Esophagus squamous epithelium (tissue), 5 donors: ENCODE measurements at places on chromosomes 16 and 17.

- DNase-seq: no peak
Measured at GRCh38 chr17:64091116-64091515, 38.8 kb downstream of the ERN1 start.

DNA sequence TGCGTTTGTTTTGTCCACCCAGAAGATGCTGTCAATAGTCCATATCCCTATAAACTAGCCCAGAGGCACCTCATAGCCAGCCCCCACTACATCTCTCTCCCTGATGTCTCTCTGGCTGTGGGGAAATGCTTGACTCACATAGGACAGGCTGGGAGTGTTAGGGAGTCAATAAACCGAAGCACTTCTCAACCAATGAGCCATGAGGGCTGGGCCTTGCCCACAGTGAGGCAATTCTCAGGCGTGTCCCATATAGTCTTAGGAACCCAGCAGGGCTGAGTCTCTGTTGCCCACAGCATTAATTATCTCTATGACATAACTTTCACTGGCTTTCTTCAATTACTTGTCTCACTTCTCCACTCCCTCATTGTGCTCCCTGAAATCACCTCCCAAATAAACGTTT lies 387.3 kb upstream of the CDH11 start:
- DNase-seq: no peak

- no peak for DNase-seq
Measured at GRCh38 chr17:15319452-15320010, 21.9 kb downstream of the TEKT3 start.

DNA sequence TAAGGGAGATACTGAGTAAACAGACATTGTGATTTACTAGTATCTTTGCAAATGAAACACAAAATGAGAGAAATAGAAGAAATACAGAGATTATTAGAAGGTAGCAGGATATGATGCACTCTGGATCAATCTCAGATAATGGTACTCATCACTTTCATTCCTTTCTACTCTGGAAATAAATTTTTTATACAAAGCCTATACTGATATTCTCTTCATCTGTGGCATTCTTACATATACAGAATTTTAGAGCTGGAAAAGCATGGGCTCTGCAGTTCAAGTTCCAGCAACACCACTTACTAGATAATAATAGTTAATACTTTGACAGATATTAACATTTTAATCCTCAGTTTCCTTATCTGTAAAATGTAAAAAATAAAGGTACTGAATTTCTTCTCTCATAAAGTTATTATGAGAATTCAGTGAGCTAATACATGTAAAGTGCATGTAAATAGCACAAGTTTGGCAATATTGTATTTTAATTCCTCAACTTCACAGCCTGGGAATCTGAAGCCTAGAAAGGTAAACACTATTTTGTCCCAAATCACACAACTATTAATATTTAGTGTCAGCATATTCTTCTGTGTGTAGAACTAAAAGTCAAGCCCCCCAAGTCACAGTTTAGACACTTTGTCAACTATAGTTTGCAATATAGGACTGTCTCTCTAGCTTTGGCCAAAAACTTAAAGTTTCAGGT lies 6.5 kb downstream of the RNF43 start:
- no peak for DNase-seq

DNA sequence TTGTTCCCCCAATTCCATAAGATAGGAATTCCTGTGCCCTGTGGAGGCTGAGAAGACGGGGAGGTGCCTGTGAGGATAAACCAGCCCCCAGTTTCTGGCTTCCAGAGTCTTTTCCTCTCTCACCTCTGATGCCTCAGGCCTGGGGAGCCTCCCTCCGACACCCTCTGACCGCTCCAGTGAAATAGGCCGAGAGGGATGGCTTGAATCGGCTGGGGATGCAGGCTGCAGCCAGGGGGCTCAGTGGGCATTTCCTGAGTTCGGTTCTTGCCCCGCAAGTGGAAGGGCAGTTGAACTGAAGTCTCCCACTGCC lies 339.4 kb downstream of the SEC14L1 start:
- no peak for DNase-seq

GRCh38 chr16:16109453-16110110 lies 113.7 kb downstream of the ABCC6 start:
- no peak for DNase-seq

DNA sequence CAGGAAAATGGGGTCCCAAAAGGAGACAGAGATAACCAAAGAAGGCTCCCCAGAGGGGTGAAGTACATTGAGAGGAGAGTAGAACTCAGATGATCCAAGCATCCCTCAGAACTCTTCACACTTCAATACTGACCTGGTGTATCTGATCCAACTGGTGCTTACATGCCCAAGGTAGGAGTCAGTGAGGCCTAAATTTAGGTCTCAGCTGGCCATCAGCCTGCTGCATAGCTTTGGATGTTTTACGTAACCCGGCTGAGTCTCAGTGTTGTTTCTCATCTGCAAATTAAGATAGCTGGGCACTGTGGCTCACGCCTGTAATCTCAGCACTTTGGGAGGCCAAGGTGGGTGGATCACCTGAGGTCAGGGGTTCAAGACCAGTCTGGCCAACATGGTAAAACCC lies 11.6 kb upstream of the GOSR2 start:
- DNase-seq: no peak

DNA sequence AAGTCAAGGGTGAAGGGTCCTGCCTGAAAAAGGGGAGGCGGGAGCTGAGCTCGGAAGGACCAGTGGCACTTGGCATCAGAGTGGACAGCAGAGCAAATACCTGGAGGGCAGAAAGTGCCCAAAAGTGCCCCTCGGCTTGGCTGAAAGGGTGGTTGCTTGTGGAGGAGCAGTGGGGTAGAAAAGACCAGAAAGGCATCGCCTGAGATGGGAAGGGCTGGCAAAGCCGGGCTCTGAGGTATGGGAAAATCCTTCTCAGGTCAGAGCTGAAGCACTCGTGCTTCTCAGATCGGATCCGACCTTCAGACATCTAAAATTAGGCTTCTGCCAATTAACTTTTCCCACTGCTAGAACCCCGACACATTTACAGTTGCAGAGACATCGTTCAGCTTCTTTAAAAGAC lies 1.5 kb upstream of the RPL38 start:
- no peak for DNase-seq

DNA sequence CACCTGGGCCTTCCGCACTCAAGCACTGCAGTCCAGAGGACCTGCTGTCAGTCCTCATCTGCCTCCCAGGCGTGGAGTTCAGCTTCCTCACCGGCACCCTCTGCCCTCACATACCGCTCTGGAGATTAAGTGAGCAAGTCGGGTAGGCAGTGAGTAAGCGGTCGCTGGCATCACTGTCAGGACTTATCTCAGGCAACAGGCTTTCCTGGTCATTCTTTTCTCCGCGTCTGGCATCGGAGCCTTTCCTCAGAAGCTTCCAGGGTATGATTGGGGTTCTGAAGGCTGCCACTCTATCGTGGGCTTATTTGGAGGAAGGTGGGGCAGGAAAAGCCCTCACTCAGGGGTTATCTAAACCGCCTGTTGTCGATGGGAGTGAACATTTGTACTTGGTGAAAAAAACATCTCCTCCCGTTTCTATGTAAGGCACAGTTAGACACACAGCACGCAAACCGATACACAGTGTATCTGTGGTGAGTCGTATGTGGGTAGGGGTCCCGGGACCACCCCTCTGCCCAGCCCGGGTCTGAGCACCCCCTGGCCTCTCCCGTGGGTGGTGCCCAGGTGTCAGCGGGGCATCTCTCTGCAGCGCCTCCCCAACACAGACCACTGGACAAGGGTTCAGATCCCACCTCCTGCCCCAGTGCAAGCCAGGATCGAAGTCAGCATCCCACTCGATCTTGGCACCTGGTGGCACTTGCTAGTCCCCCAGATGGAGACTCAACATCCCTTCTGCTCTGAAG lies 92.5 kb upstream of the PLCG2 start:
- DNase-seq: no peak

- no peak for DNase-seq
Measured at GRCh38 chr16:68737730-68738629, 888 bp downstream of the CDH1 start.

DNA sequence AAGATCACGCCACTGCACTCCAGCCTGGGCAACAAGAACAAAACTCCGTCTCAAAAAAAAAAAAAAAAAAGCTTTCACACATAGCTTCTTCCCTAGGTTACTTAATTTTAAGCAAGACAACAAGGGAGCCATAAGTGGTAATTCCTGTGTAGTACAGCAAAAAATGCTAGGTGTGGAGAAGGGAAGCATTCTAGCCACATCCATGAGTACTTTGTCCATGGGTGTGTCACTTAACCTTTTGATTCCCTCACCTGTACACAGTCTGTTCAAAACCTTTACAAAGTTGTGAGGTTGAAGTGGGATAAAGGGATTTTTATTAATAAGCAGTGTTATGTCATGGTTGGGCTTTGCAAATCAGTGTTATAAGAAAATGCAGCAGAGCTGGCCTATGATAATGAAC lies 4.5 kb downstream of the NME2 start:
- no peak for DNase-seq

- DNase-seq: no peak
Measured at GRCh38 chr16:50289950-50290764, 23.8 kb downstream of the ADCY7 start.

DNA sequence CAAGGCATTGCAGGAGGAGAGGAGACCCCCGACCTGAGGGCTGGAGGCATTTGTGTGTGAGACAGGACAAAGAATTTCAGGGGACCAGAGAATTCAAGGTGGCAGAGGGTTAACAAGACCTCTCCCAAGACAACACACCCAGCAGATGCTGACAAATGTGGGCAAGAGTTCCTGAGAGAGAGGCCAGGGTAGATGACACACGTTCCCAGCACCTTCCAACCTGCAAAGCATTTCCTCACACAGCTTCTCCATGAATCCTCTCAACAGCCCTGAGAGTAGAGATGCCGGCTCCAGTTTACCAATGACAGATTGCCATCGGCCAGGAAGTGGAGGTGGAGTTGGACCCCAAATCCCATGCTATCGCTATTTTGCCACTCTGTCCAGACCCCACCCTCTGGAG lies 25.0 kb downstream of the WNT3 start:
- no peak for DNase-seq

GRCh38 chr16:86546638-86547013 lies 8.4 kb downstream of the MTHFSD start:
- no peak for DNase-seq

- no peak for DNase-seq
Measured at GRCh38 chr16:27723711-27724481, 174.0 kb downstream of the KATNIP start.

GRCh38 chr17:30450125-30451027 lies 26.8 kb upstream of the GOSR1 start:
- DNase-seq: no peak

- no peak for DNase-seq
Measured at GRCh38 chr16:66616592-66616991, 12.1 kb downstream of the CMTM3 start.

DNA sequence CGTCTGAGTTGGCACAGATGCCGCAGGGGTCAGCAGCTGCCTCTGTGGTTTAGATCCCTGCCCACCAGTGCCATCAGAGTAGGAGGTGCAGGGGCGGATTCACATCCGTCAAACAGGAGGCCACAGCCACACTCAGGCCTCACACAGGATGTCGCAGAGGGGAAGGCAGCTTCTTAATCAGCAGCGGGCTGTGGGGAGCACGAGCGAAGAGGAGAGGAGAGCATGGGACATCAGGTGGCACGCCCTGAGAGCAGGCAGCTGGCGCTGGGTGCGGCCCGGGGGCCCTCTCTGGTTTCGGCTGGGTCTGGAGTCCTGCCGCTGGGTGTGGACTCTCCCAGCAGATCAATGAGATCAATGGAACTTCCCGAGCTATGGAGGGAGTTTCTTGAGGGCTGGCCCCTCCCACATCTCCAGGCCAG lies 9.6 kb downstream of the LLGL2 start:
- no peak for DNase-seq

- DNase-seq: no peak
Measured at GRCh38 chr17:51128076-51128475, 7.4 kb upstream of the SPAG9 start.

GRCh38 chr16:21158208-21159110 lies at the start of gene LDAF1:
Gene LDAF1 (plus strand): TSS chr16:21158674. CDS start chr16:21161183, 2,509 bp downstream.
- DNase-seq: peak; percentile 11

DNA sequence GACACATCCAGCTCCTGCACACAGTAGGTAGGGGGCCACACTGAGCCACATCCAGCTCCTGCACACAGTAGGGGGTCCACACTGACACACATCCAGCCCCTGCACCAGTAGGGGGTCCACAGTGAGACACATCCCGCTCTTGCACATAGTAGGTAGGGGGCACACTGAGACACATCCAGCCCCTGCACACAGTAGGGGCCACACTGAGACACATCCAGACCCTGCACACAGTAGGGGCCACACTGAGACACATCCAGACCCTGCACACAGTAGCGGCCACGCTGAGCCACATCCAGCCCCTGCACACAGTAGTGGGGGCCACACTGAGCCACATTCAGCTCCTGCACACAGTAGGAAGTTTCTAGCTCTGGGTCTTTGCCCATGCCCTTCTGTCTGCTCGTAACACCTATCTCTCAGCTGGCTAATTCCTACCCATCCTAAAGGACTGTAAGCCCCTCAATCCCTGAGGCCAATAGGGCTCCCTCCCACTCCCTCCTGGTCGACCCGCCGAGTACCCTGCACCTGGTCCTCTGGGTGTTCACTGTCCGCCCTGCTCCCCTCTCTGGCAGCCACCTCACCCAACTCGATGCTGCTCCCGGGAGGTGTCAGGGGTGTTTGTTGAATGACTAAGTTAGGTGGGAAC lies 9.4 kb upstream of the ATP2A3 start:
- no peak for DNase-seq

- DNase-seq: no peak
Measured at GRCh38 chr16:81014672-81015071, 7.7 kb downstream of the CENPN start.

- DNase-seq: no peak
Measured at GRCh38 chr17:52470553-52470952, 312.0 kb upstream of the CA10 start.

DNA sequence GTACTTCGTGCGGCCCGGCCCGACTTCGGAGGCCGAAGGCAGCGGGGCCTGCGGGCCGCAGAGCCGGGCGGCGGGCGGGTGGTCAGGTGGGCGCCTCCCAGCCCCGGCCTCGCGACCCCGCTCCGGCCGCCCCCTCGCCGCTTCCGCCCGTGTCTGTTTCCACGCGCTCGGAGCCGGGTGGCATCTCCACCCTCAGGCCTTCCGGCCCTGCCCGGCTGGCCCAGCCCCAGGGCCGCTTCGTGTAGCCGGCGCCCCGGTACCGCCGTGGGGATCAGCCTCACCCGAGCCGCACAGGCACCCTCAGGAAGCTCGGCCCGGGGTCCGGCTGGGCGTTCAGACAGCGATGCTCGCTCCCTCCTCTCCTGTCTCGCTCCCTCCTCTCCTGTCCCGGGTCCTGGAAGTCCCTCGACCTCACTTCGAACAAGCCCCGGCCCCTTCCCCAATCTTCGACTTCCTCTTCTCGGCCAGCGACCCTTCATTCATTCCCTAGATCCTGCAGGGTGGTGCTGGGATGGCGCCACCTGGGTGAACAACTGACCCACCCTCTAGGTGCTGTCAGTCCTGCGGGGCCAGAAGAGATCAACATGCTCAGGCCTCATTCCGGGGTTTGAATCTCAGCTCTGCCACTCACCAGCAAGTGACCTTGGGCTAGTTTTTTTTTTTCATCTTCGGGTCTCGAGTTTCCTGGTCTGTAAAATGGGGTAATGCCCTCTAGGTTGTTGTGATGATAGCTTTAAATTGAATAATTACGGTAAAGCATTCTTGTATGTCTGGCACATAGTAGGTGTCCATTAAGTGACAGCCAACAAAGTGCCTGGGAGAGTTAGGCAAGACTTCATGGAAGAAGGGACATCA lies 610 bp downstream of the VPS4A start:
- DNase-seq: no peak

- no peak for DNase-seq
Measured at GRCh38 chr16:2535625-2536013, 2.2 kb upstream of the PDPK1 start.
